ENCODE measurements at places on chromosomes 11 and 22.

DNA sequence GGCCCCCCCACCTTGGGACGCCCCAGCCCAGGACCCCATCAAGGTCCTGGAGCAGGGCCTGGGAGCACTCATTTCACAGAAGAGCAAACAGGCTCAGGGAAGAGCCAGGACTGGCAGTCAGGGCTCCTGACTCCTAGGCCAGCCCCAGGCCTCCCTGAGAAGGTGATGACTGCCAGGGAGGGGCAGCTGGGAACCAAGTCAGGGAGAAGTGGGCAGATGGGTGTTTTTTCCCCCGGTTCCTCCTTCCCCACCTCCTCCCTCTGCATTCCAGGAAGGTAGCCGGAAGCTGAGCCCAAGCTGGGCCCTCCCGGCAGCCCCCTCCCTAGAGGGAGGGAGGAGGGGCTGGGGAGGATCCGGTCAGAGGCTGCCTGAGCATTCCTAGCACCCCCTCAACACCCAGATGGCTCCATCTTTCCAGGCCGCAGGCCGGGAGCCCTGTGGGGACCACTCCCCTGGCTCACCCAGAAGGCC, 19.6 kb downstream of the MYRF start:
- no peak for DNase-seq

GRCh38 chr11:80194016-80194415, 753.2 kb upstream of the TENM4 start:
- DNase-seq, result no peak

DNA sequence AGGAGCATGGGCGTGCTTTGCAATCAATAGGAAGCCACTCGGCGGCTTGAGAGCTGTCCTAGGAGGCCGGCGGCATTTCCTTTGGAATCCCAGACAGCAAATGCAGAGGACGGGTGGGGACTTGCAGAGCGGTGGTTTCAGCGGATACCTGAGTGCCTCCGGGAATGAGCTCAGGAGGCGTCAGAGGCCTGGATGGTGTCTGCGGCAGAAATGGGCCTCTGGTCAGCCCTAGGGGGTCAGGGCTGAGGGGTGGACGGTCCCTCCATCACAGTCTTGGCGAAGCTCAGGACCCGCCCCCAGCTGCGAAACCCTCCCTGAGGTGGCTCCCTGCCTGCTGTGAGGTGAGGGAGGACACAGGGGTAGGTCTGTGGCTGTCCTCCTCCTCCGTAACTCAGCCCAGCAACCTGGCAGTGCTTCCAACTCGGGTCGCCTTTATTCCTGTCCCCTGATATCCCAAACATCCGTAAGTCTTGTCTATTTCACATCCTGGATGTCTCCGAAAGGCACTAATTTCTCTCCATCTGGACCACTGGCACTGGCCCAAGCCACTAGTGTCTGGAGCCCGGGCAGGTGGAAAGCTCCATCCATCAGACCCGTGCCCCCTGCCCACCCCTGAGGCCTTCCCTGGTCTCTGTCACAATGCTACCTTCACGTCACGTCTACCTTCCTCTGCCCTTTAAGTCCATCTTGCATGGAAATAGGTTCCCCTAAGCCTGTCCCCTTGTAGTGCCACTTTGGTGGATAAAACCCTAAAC, 686.6 kb downstream of the BRD1 start:
- DNase-seq, result no peak

- DNase-seq, result no peak
Observed at GRCh38 chr11:63530021-63530420, 6.6 kb upstream of the PLAAT4 start.

- DNase-seq, result no peak
Observed at GRCh38 chr11:130050257-130050656, 19.4 kb upstream of the APLP2 start.

DNA sequence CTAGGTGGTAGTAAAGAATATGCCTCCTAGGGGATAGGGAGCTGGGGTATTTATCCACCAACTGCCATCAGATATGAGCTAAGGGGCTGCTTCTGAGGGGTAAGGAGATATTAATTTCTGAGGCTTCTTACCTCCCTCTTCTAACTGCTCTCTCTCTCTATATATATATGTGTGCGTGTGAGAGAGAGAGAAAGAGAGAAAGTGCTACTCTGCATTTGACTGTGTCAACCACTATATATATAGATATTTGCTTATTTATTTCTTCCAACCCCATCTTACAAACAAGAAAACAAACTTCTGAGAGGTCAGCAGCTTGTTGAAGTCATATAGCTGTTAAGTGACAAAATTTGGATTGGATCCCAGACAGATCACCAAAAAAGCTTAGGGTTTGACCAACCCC, 5.9 kb upstream of the HEPACAM start:
- no peak for DNase-seq

- DNase-seq, result no peak
Observed at GRCh38 chr11:68398995-68399851, 61.3 kb upstream of the PPP6R3 start.

- no peak for DNase-seq
Observed at GRCh38 chr22:19516378-19517170, 7.6 kb downstream of the CLDN5 start.

- no peak for DNase-seq
Observed at GRCh38 chr11:113134626-113135025, 173.4 kb downstream of the NCAM1 start.

- no peak for DNase-seq
Observed at GRCh38 chr22:30041881-30042280, 38.4 kb upstream of the HORMAD2 start.

- DNase-seq, result no peak
Observed at GRCh38 chr11:15275141-15275540, 160.4 kb downstream of the INSC start.

DNA sequence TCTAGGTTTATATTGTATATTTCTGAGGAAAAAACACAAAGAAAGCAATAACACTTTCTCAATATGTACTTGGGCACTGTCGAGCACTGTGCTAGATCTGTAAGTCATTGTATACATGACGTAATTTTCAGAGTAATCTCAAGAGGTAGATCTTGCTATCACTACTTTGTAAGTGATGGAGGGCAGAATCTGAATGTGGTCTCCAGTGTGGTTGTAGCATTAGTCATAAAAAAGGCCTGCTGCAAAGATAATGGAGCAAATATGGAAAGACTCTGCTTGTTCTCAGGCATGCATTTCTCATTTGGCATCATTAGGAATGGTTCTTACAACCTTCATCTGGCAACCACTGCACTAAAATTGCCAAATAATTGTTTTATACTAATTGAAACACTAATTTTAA, 419.8 kb upstream of the CCDC179 start:
- DNase-seq, result no peak

DNA sequence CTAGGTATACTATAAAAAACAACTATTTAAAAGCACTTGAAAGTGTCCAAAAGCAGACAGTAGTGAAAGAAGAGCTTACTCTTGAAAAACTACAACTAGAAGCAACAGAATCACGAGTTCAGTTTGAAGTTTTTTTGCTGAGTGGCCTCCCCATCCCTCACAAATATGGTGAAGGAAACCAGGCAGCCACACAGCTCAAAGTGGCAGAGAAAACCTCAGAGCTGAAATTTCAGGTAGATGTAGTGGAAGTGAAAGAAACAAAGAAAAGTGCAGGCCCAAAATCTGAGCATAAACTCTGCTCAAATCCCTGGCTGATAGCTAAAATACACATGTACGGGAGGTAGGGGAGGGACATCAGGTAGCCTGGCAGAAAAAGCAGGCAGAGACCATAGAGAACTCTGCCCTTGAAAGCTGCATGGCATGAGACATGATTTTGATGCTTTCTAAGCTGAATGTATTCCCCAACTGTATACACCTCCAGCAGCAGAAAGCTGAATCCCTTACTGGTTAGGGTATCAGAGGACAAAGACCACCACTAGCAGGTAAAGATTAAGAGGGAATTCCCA, 12.1 kb downstream of the BTBD10 start:
- DNase-seq, result no peak

DNA sequence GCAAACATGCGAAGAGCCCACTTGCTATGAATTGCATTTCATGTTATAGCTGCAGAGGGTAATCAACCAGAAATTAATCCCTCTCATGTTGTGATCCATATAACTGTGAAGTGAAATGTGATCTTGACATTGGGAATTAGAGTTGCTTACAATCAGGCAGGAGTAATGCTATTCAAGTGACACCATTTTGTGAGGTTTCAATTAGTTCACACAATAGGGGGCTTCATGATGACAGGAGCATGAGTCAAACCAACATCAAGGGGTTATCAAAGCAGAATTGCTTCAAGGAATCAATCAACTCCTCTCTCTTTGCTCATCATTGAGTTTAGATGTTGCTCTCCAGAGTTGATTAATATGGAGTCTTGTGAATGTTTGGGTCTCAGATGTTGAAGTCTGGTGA, 1585.2 kb upstream of the TENM4 start:
- DNase-seq, result no peak

DNA sequence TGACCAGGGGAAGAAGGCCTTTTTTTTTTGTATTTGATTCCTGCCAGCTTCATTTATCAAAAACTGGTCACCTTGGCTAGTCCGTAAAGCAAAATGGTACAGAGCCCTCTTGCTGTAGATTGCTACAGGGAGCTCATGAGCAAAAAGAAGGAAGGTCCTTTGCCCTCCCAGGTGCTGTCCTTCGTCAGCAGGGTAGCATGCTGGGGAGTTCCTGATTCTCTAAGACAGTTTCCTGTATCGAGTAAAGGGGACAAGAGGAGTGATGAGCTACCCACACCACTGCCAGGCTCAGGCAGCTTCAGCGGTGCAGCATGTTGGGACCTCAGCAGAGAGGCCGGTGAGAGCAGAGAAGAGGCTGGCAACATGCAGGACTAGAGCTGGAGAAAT, 67.8 kb upstream of the CSNK2A3 start:
- DNase-seq, result no peak
